ENCODE measurements at places on chromosomes 7 and 10. TPM values are rescaled to one million over a fixed set of nuclear protein-coding genes. Genes with fewer than 3 reads are reported as not detected.

ASB10 gene
- total RNA-seq = not detected

ABCC2 gene
- 0.28 TPM for total RNA-seq

SFXN2 gene
- 2.8 TPM for total RNA-seq

CALHM2 gene
- 1.7 TPM for total RNA-seq

OGDHL gene
- 0.14 TPM for total RNA-seq

SMKR1 gene
- not detected for total RNA-seq

CPN1 gene
- total RNA-seq = not detected

MYL10 gene
- not detected for total RNA-seq

TSPAN12 gene
- 2.9 TPM for total RNA-seq

FGFR2 gene
- 27.2 TPM for total RNA-seq

KCNIP2 gene
- not detected for total RNA-seq

FOXI2 gene
- total RNA-seq = not detected

SLC26A3 gene
- total RNA-seq = not detected

GRM3 gene
- total RNA-seq = not detected

CRYGN gene
- not detected for total RNA-seq

ANLN gene
- 90.5 TPM for total RNA-seq

FAM25C gene
- total RNA-seq = 8.0 TPM

AKR1C4 gene
- not detected for total RNA-seq

LIPF gene
- total RNA-seq = not detected

TBC1D12 gene
- 6.7 TPM for total RNA-seq

ITIH2 gene
- not detected for total RNA-seq

AP5Z1 gene
- total RNA-seq = 18.0 TPM

CALML3 gene
- total RNA-seq = 7.7 TPM

LIPN gene
- 0.93 TPM for total RNA-seq

PNLIPRP1 gene
- total RNA-seq = not detected

PDE1C gene
- not detected for total RNA-seq

ZNF511 gene
- 24.4 TPM for total RNA-seq

RASA4B gene
- total RNA-seq = 2.5 TPM

CRTAC1 gene
- total RNA-seq = not detected

ATP6V1F gene
- total RNA-seq = 129 TPM

ACHE gene
- total RNA-seq = not detected

ENKUR gene
- not detected for total RNA-seq

TRIM50 gene
- not detected for total RNA-seq

UNCX gene
- total RNA-seq = not detected

ASIC3 gene
- total RNA-seq = 0.14 TPM

CYP3A7 gene
- not detected for total RNA-seq

ZFYVE27 gene
- 17.0 TPM for total RNA-seq

ZCCHC24 gene
- 2.5 TPM for total RNA-seq

GRB10 gene
- 10.4 TPM for total RNA-seq

FAM180A gene
- total RNA-seq = not detected

PMS2 gene
- total RNA-seq = 12.2 TPM

GAD2 gene
- not detected for total RNA-seq

TRPV5 gene
- not detected for total RNA-seq

C10orf67 gene
- 0.28 TPM for total RNA-seq

C10orf62 gene
- not detected for total RNA-seq

PTF1A gene
- not detected for total RNA-seq

PRKAR2B gene
- total RNA-seq = 0.07 TPM

SH2B2 gene
- 4.0 TPM for total RNA-seq

SYT15 gene
- total RNA-seq = not detected

FAM25G gene
- total RNA-seq = 5.3 TPM

MET gene
- total RNA-seq = 66.9 TPM

SDK1 gene
- total RNA-seq = 0.21 TPM

GIMAP7 gene
- total RNA-seq = not detected

HOXA13 gene
- total RNA-seq = not detected
